ENCODE measurements at places on chromosomes 6 and 20.

DNA sequence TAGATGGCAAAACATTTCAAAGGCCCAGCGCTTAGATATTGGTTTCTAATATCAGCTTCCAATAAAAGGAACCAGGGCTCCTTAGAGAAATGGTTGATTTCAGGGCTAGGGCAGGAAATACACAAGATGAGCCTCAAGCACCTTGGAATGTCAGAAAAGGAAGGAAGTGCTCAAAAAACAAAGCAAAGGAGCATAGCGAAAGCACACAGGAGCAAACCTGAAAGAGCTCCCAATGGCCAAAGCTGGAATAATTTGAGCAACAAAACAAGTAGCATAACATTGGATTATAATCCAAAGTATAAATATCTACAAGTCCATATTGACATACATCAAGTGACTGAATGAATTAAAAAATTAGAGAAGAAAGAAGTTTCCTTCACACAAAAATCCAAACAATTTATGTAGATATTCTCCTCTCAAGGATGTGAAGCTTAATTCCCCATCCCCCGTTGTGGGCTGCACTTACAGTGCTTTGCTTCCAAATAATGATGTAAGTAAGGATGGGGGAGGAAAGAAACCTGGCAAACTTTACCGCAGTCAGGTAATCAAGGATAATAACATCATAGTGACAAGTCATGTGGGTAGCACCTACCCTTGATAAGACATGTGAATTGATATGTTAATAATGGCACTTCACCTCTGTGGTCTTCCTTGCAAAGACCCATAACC lies 132.9 kb upstream of the DST start:
- DNase-seq = no peak

DNA sequence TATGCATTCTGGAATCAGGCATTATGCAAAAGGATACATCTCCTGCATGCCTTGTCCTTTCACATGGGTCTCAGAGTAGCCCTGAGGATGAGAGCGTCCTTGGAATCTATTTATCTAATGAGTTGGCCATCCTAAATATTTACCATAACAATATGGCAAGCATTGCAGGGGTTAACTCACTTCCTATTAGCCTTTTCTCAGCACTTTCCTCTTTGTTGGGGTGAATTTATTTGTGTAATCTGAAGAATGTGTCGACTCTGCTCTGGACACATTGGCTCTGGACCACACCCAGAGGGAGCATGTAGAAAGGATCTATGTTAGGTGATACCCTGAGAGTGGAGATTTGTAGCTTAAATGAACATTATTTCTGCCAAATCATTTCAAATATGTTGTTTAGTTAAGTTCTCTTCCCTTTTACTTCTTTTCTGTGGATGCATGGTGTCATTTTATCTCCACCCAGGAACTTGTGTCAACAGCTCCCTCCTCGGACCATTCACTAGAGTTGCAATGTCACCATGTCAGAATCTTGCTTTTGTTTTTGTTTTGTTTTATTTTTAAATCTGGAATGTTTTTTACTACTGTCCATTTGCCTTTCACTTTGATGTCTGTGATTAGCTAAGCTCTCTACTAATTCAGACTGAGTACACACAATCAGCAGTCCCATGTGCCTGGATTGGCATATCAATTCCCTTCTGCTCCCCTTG lies 757.0 kb upstream of the MMS22L start:
- no peak for DNase-seq

DNA sequence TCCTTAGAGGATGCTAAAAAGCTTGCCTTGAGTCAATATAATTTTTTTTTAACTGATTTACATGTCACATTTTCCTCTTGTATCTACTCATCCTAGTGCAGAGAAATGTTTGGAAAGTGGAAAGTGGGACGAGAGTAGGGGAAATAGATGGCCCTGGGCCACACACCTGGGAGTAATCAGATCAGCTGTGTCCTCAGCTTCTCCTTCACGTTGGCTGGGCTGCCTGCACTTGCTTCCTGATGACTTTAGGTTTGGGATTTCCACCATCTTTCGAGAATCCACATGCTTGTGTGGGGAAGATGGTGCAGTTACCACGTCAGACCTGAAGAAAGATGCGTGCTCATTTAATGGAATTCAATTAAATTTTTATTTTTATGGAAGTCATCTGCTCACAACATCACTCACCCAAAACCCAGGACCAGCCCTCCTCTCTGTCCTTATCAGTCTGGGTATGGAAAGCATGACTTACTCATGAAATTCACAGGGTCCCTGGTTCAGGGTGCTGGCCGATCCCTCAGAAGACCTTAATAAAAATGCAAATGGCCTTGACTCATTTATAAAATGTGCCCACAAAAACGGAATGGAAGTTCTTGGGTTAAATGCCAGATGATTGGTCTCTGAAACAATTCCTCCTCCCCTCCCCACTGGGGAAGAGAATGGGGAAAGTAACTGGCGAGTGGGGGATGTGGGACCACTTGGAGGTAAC lies 74.5 kb upstream of the TIAM2 start:
- DNase-seq = no peak

DNA sequence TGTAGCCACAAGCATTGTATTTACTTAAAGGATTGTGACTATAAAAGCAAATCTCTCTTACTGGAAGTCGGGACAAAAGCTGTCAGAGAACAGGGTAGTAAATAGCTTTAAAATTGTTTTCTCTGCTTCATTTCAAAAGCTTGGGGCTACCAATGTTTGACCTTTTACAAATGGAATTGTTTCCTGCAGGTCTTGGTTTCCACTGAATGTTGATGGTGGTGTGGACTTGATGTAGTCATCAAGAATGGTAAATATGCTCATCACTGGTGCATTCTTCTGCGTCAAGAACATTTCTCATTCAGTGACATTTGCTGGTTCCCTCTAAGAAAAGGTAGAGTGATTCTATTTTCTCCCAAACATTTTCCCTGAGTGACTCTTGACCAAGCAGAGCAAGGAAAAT lies 435.4 kb upstream of the KHDRBS2 start:
- DNase-seq = no peak

Data from stimulated activated CD8-positive, alpha-beta memory T cell treated with anti-CD3 and anti-CD28 coated beads, Interleukin-4, amount 100 ng/mL, for 1 hour (primary cell).